ENCODE measurements at places on chromosomes 11 and 22.

- DNase-seq, result no peak
Observed at GRCh38 chr11:1118755-1119603, 38.8 kb upstream of the MUC5AC start.

- DNase-seq, result peak; percentile 12
Observed at GRCh38 chr11:8604078-8604723, 10.2 kb upstream of the STK33 start.

- DNase-seq, result no peak
Observed at GRCh38 chr11:31254415-31254814, 115.1 kb downstream of the DCDC1 start.

GRCh38 chr11:44621140-44621681, 55.7 kb downstream of the CD82 start:
- peak; percentile 49 for DNase-seq

Measured in NCI-H1436 (cell line).